H7 (cell line): ENCODE measurements at places on chromosomes 3 and 15.

GRCh38 chr3:55369141-55369847, 117.8 kb downstream of the WNT5A start:
- DNase-seq, result no peak

DNA sequence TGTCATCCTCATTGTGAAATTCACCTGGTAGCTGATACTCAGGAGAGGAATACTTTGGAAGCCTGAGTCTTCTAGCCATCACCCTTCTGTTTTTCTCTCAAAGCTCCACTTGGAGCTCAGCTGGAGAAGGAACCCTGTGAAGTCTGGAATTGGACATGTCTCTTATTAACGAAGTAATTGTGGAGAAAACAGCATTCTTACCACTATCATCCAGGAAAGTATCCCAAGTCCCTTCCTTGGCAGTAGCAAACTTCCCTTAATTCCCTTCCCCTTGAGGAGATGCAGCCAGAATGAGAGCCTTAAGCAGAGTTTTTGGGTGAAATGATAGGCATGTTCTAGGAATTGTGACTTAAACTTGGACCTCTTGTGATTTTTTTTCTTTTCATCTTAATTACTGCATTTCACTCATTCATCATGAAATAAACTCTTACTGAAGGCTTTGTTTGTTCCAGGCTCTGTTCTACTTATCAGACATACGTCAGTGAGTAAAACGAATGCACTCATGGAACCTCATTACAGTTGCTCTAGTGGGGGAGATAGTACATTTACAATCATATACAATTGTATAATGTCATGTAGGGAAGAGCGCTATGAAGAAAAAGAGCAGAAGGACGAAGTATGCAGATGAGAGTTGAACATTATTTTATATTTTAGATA, 30.5 kb upstream of the TCF12 start:
- no peak for DNase-seq

GRCh38 chr15:60572541-60573421, 93.8 kb upstream of the ICE2 start:
- no peak for DNase-seq

GRCh38 chr15:60639502-60639901, 160.6 kb upstream of the ICE2 start:
- no peak for DNase-seq

GRCh38 chr15:88431441-88431840, 35.7 kb downstream of the MRPL46 start:
- peak; percentile 25 for DNase-seq

DNA sequence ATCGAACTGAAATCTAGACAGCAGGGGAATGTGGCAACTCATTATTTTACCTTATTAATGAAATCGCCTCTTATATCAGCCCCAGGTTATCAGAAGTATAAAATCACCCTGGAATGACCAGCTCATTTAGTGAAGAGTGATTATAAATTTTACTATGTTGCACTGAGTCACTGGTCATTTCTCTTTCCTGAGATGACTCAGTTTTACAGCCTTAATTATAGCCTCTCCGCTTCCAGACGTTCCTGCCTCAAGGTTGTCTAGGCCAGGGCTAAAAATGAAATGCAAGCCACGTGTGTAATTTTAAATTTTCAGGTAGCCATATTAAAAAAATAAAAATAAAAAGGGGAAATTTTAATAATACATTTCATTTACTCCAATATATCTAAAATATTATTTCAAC, 33.3 kb downstream of the DET1 start:
- no peak for DNase-seq

DNA sequence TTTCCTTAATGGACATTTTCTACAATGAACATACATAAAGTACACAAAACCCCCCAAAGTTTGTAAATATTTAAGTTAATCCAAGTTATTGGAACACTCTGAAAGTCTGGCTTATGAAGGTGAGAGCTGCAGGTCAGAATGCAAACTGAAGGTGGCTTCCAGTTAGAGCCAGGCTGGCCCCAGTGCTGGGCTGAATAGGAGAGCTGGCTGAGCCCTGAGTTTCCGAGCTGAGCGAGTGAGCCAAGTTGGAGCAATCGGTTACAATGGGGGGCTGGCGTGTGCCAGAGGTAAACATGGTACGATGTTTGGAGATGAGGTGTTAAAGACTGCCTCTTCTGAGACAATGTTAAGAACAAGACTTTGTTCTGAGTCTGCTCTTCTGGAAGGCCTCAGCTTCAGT, 230.8 kb upstream of the MCTP2 start:
- DNase-seq, result no peak

DNA sequence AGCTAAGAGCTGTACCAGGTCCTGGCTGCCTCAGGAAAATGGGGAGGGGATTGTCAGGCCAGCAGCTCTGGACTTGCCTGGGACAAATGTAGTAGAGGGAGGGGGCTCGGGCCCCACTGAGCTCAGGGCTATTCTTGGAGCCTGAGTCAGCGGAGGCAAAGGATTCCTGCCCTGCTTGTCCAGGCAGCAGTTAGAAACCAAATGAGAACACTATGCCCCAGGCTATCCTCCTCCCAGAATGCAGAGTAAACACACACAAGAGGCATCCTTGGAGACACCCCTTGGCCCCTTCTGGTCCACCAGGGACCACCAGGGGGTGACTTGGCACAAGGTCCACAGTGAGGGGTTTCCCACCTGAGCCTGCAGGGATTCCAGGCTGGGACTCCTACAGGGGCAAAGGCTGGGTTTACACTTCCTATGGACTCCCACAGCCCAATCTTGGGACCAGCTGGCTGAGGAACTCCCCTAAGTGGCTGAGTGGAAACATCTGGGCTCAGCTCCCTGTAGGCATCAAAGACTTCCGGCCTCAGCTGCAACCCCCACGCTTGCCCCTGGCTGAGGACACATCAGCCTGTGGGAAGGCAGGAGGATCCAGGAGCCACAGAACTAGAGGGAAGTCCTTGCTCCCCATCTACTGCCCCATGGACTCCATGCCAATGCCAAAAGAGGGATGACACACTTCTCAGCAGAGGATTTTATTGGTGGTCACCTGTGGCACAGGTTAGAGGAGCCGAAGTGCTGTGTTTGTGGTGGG, 3.4 kb upstream of the COL7A1 start:
- no peak for DNase-seq

DNA sequence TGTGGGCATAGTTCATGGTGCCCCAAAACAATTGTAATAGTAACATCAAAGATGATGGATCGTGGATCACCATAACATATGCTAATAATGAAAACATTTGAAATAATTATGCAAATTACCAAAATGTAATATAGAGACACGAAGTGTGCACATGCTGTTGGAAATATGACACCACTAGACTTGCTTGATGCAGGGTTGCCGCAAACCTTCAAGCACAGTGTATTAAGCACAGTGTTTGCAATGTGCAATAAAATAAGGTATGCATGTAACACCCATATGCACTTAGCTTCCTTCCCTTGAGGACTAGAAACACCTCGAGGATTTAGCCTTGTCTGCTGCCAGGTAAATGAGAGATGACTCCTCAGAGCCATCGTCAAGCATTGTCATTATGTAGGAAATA, 10.9 kb upstream of the GJD2 start:
- no peak for DNase-seq

- no peak for DNase-seq
Measured at GRCh38 chr3:64440498-64440897, 215.2 kb upstream of the PRICKLE2 start.

GRCh38 chr3:10224794-10225665, 23.2 kb upstream of the TATDN2 start:
- peak; percentile 80 for DNase-seq

DNA sequence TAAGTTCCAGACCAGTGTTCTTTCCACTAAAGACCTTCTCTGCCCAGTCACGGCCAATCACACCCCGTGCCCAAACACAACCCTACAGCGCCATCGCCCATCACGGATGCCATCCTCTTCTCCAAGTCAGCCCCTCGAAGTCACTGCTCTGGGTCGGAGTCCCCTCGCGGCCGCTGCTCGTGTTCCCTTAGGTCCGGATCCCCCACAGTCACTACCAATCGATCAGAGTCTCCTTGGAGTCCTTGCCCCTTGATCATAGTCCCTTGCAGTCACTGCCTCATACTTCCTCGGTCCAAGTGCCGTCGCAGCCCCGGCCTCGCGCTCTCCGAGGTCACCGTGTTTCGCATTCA, 461 bp downstream of the PCYT1A start:
- DNase-seq, result no peak

GRCh38 chr3:158737976-158738615, 5.8 kb upstream of the RARRES1 start:
- DNase-seq, result no peak

GRCh38 chr3:184262764-184263179, 1.4 kb upstream of the CAMK2N2 start:
- no peak for DNase-seq

DNA sequence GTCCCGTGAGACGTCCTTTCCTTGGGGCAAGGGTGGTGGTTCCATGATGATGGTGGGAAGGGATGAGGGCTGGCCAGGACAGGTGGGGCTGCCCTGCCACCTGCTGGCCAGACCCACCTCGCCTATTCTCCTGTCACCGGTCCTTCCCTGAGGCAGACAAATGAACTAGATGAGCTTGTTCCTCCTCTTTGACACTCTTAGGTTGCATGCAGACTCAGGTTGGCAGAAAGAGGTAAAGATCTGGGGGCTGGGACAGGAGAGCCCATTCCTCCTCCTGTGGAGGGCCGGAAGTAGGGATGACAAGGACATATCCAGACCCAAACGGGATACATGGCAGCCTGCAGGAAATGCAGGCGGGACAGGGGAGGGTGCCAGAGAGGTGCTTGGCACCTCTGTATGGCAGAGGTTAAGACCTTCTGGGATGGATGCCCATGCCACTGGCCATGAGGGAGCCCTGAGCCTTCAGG, 38.6 kb downstream of the ACSBG1 start:
- DNase-seq, result peak; percentile 91

DNA sequence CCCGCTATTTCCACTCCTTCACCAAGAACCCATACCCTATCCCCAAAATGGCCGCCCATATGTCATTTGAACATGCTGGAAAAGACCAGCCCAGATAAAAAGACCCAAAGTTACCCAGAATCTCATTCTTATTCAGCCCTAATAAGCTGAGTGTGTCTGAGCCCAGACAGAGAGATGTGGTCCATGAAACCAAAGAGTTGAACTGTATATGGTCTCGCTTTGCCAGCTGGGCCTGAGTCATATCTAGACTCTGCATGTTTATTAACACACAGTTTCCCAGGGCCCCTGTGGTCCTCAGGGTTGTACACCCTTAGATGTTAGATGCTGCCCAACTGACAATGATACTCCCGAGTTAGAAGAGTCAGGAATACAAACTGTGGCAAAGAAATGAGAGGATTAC, 201.9 kb upstream of the STRIT1 start:
- no peak for DNase-seq

DNA sequence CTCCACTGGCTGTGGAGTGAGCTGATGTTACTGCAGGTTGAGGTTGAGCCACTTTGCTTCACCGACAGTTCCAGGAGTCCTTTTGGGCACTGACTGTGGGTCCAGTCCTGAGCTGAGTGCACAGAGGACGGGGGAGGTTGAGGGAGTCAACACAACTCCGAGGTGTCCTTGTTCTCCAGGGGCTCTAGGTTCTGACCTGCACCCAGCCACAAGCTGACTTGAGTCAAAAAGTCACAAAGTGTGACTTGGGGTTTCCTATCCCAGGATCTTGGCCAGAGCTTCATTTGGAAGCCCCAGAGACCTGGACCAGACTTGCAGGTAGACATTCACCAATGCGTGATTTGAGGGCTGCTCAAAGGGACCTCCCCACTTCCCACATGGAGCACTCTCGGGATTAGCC, 95.0 kb downstream of the FAM43A start:
- no peak for DNase-seq

DNA sequence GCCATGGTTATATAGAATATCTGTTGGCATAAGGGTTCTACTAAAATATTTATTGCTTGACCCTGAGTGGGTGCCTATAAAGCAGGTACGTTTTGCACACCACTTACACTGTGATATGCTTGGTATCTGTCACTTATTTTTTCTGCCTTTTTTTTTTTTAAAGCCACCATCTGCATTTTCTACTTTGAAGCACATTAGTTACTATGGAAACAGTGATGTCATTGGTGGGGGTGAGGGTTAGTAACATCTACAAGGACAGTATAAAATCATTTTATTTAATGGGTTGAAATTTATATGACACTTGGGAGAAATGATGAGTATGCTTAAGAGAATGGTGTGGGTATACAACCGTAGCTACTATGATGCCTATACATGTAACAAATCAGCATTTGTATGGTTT, 25.6 kb downstream of the SLCO3A1 start:
- DNase-seq, result no peak
